Stimulated activated CD8-positive, alpha-beta memory T cell treated with anti-CD3 and anti-CD28 coated beads, Interleukin-12 subunit alpha, Interleukin-12 subunit beta, amount 100 ng/mL, for 1 hour (primary cell): ENCODE measurements at places on chromosomes 5 and 9.

- no peak for DNase-seq
Measured at GRCh38 chr9:20606652-20607051, 15.6 kb downstream of the MLLT3 start.

DNA sequence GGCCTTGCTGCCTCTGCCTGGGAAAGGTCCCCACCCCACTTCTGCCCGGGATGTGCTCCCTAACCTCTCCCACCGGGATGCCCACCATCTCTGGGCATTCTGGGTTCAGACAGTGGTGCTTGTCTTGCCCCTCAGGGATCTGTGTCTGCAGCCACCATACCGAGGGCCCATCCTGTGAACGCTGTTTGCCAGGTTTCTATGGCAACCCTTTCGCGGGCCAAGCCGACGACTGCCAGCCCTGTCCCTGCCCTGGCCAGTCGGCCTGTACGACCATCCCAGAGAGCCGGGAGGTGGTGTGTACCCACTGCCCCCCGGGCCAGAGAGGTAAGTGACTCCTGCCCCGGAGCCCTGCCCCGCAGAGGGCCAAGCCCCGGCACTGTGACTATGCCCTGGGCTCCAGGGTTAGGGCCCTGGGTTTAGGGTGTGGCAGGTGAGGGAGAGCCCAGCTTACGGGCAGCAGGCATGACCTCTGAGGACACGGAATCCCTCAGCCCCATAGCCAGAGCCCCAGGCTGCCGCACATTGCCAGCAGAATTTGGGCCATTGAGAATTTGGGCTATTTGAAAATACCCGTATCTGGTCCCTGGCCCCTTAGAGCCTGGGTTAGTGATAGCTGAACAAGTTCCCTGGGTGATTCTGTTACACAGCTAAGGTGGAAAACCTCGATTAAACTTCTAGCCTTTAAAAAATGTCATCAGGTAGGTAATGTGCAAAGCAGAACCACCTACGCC, 35.3 kb upstream of the AIF1L start:
- no peak for DNase-seq

DNA sequence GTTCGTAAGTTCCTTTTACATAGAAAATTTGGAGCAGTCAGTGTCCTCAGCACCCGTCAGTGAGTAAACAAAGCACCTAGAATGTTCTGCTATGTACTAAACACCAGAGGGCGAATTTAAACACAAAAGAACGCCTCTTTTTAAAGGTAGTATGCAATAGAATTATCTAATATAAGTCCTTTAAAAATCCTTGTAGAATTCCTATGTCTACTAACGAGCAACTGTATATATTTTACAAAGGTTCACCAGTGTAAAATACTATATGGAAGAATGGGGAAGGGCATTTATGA, 499 bp upstream of the TMEM232 start:
- DNase-seq = no peak

DNA sequence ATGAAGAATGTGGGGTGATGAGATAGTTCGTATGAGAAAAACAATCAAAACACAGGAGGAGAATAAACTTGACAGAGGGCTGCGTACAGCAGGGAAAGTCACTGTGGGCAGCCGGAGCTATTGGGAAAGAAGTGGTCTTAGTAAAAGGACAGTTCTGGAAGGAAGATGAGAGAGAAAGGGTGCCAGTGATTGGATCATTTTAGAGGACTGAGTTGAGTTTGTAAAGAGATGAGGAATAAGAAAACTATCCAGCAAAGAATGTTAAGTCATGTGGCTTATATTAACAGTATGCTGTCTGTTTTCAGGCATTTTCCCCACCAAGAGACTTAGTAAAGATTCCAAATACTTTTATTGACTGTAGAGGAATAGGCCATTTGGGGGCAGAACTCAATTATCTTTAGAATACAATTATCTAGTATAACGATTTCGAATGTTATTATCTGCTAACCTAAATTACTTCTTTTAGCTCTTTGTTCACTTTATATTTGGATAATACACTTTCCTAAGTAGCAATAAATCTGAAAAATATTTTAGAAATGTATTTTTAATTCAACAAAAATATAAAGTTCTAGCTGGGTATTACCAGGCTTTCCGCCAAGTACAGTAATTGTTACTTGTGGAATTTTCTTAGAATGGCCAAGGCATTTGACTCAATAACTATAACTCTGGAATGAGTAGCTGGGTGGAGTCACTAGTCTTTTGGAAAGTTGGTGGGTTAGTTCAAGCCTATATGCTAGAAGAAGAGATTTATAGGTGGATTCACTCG, 15.5 kb upstream of the LOX start:
- DNase-seq = no peak

DNA sequence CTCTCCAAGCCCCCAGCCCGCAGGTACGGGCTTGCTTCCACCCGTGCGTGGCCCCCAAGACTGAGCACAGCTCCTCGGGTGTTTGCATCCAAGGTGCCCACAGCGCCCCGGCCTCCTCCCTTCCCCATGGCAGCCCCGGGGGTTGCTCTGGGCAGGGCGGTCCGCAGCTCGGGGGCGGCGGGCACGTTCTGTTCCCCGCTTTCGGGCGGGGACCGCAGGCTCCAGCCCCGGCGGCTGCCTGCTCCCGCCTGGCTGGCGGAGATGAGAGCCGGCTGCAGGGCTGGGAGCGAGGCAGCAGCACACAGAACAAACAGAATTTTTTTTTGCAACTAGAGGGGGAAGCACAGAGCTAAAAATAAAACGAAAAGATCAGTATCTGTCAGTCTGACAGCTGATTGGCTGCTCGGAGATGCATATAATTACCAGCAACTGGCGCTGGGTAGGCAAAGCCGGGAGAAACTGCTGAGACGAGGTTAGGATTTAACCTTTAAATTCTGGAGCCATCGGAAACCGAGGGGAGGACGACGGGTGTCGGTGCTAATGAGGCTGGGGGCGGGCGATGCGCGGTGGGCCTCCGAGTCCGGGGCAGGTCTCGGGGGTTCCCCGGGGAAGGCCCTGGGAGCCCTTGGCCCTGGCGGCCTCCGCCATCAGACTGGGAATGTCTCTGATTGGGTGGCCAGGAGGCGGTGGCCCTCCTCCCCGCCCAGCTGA, 142.7 kb upstream of the IER5L start:
- DNase-seq = peak; percentile 18

GRCh38 chr5:65801352-65801783, 79.4 kb downstream of the NLN start:
- DNase-seq = no peak

DNA sequence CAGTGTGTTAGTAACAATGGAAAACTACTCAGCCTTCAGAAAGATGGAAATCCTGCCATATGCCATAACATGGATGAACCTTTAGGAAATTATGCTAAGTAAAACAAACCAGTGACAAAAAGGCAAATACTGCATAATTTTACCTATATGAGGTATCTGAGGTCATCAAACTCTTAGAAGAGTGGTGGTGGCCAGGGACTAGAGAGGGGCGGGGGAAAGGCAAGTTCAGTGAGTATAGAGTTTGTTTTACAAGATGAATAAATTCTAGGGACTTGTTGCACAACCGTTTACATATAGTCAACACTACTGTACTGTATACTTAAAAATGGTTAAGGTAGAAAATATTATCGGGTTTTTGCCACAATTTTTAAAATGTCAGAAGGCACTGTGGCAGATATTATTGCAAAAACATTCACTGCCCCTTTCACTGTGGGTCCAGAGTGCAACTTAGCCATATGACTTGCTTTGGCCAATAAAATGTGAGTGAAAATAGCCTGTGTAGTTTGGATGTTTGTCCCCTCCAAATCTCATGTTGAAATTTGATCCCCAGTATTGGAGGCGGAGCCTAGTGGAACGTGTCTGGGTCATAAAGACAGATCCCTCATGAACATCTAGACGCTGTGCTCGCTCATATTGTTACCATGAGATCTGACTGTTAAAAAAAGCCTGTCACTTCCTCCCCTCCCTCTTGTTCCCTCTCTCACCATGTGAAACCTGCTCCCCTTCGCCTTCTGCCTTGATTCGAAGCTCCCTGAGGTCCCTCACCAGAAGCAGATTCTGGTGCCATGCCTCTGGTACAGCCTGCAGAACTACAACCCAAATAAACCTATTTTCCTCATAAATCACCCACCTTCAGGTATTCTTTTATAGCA, 9.5 kb downstream of the ZNF367 start:
- DNase-seq = no peak

DNA sequence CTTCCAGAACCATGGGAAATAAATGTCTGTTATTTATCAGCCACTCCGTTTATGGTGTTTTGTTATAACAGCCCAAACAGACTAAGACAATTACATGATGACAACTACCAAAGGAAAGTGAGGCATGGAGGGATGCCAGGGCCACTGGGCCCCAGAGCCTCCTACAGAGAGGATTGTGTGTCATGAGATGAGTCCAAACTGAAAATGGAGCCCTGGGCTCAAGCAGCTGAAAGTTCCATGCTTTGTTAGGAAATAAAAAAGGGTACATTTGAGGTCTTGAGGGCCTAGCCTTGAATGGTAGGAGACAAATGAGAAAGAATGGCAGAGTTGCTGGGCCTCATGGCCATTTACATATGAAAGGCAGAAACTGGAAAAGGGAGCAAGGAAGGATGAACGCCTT, 586.5 kb downstream of the CETN3 start:
- DNase-seq = no peak

GRCh38 chr5:54458221-54458620, 2.7 kb downstream of the HSPB3 start:
- DNase-seq = no peak

DNA sequence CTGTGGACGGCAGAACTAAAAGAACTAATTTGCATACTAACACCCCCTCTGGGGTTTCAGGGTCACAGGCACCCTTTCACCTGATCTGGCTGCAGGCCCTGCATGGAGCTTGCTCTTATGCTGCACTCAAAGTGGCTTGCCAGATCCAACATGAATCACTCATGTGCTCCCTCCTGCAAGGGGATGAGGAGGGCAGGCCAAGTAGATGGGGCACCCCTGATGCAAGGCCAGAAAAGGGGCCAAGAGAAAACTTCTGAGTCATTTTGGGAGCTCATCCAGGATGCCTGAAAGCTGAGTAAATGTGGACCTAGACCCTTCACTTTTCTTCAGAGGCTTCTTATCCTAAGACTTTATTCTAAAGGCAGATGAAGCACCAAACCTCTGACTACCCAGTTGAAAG, 558.5 kb upstream of the PTGER4 start:
- DNase-seq = no peak

DNA sequence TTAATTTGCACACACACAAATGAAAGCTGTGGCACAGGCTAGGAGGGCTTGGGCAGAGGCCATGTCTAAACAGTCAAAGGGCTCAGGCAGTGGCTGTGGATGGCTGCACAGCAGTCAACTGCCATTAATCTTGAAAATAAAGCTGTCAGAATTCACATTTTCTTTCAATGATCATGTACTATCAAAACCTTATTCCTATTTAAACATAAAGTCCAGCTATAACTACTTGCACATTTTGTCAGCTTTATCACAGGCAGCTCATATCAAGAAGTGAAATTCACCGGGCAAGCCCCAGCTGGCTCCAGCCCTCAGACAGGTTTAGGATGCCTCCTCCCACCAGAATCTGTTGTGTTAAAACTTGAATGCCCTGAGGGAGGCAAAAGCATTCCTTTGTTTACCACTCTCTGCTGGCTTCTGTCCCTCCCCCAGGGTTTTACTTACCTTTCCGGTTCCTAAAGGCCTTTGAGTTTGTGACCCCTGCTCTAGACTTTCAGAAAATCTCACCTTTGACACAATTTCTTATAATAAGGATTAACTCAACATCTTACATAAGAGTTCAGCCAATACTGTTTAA, 54.9 kb upstream of the GRAMD2B start:
- DNase-seq = no peak

- DNase-seq = no peak
Measured at GRCh38 chr5:44807269-44807668, 1.5 kb upstream of the MRPS30 start.

GRCh38 chr9:4852419-4852818, 59.7 kb downstream of the RCL1 start:
- DNase-seq = no peak

DNA sequence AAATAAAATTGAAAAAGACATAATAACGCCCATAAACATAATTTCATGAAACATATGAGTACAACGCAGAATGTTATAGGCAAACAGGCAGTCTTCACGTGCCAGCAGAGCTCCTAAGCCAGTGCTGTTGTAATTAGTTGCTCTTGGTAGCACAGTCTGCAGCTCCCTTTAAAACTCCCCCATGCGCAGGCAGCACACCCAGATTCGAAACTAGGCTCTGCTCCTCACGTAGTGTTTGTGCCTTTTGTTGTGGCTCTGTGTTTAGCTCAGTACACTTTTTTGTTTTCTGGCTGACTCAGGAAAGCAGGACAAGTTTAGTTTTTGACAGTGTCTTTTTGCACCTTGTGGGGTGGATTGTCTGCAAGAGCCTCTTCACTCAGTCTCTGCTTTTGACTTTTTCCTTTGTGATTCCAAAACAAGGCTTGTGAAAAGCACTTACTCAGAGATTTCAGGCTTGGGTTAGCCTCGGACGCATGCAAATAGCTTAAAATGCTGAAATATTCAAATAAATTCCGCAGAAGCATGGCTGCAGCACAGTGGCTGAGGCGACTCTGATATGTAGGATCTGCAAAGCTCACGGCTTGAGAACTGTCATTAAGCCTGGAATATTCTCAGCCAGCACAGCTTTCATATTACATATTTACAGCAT, 113.6 kb downstream of the IRX1 start:
- DNase-seq = no peak

GRCh38 chr9:97860451-97861147, 7.6 kb downstream of the FOXE1 start:
- no peak for DNase-seq

GRCh38 chr9:8514760-8515159, 715.2 kb upstream of the DMAC1 start:
- DNase-seq = no peak

GRCh38 chr9:128048663-128049062, 18.5 kb downstream of the NAIF1 start:
- DNase-seq = no peak

DNA sequence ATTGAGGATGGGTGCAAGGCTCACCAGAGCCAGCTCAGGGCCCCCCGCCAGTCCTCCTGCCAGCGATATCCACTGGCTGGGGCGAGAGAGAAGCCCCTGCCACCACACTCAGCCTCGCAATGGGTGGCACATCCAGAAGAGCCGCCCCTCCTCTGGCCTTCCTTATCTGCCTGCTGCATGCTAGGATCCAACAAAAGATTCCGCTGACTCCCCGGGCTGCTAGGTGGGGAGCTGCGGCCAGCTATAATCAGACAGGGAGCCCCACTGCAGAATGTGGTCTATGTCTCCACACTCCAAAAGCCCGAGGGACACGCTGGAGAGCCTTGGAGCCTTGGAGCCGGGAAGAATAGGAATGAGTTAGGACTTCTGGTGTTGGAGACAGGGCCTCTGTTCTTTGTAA, 32.8 kb downstream of the COL23A1 start:
- no peak for DNase-seq

GRCh38 chr9:115195912-115196311, 78.0 kb upstream of the TNC start:
- no peak for DNase-seq
